DMS79 (cell line): ENCODE measurements at places on chromosomes 13 and 19.
A peak's percentile ranks its signal among the peaks of the same experiment; 100 is the strongest.

GRCh38 chr13:46562152-46562551, 9.2 kb downstream of the LRCH1 start:
- DNase-seq = no peak

- DNase-seq = no peak
These were observed 10.2 kb downstream of the LRP3 start for GRCh38 chr19:33204136-33204973.

GRCh38 chr13:50593207-50593606, 250.3 kb downstream of the DLEU7 start:
- DNase-seq = no peak

GRCh38 chr19:47020132-47020805, 632 bp downstream of the NPAS1 start:
- no peak for DNase-seq

DNA sequence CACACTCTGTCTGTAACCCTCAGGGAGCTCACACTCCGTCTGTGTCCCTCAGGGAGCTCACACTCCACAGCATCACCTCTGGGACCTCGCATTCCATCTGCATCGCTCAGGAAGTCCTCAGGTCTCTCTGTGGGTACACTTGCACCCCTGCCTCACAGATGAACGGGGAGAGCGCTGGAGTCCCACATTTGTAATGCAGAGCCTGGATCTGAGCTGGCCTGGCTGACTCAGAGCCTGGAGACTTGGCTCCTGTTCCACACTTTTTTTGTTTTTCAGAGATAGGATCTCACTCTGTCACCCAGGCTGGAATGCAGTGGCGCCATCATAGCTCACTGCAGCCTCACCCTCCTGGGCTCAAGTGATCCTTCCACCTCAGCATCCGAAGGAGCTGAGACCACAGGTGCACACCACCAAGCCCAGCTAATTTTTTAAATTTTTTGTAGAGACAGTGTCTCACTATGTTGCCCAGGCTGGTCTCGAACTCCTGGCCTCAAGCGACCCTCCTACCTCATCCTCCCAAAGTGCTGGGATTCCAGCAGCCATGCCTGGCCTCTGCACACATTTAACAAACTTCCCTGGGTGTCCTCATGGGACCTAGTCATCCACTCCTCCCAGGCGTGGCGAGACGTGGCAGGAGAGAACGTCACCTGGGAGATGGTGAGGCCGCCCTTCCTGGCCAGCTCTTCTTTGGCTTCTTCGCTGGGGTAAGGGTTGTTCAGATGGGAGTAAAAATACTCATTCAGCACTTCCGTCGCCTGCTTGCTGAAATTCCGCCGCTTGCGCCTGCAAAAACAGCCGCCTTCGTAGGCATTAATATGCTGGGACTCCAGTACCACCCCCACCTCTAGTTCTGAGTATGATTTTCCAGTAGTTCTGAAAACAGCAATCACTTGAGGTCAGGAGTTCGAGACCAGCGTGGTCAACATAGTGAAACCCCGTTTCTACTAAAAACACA, 31.0 kb downstream of the CILP2 start:
- no peak for DNase-seq

- peak; percentile 91 for DNase-seq
These were observed at the start of gene ZNF229 for GRCh38 chr19:44447916-44448674. Gene ZNF229, minus strand, starts transcription at chr19:44448472. Its CDS starts 5,625 bp downstream, at chr19:44442847.

DNA sequence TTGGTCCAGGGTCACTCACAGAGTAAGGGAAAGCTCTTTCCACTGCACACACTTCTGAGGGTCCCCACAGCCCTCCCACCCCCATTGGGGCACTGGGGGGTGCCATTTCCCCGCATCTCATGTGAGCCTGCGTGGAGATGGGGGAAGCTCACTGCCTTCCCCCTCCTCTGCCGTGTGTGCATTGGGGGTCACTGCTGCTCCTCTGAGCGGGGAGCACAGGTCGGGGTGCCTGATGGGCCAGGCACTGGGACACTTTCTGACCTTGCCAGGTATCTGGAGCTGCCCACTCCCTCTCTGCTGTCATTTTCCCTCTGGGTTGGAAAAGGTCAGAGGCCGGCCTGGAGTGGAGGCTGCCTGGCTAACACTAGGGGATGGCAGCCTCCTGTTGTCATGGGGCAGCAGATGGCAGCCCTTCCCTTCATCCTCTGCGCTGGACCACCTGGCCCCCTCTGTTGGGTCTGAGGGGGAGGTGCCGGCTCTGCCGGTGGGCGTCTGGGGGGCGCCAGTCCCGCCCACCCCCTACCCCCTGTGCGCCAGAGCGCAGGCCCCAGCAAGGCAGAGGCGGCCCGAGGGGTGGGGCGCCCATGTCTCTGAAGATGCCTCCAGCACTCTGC, 9.1 kb downstream of the SSBP4 start:
- no peak for DNase-seq

GRCh38 chr13:112457081-112457480, 80.9 kb downstream of the SPACA7 start:
- no peak for DNase-seq

DNA sequence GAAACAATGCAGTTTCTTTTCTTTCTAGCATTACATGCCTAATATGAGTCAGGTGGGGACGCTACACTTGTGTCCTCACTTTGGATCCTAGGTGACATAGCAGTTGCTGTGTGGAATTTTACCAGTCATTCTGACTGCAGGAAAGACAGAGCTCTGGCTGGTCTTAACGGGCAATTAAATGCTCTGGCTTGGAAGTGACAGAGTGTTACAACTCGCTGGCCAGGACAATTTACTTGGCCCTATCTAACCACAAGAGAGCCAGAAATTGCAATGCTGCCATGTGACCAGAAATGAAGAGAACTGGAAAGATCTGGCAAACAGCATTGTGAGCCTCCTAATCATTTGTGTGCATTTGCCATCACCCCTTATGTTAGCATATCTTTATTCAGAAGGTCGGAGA, 351.1 kb downstream of the DCT start:
- peak; percentile 42 for DNase-seq

DNA sequence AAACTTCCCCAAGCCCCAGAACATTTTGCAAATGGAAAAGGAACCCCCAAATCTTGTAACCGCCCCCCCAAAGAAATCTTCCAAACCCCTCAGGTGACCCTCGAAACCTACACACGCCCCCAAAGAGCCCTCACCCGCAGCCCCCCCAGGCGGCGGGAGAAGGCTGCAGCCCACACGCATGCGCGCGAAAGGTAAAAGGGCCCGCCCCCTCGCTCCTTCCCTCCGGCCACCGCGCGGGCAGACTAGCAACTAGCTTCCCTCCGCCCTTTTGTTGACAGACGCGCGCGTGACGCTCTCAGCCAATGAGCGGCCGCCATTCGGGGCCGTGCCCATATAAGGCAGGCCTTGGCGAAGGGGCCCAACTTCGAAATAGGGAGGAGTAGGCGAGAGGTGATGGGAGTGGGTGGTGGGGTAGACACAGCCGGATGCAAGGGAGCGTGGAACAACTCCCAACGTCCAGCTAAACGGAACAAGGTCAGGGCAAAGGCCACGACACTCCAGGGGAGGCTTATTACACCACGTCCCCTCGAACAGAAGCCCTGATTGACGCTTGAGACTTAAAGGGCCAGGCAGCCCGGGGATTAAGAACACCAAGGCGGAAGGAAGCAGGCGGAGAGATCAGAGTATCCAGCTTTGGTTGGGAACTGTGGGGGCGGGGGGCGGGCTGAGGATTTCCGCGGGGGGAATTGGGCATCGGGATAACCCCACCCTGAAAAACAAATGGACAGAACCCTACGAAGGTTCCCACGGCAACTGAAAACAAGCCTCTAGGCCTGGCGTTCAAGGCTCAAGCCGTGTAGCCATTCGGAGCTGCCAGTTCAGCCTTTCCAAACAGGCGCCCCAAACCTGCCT, 13.3 kb downstream of the FBXO46 start:
- peak; percentile 99 for DNase-seq

- DNase-seq = no peak
These were observed 201.6 kb downstream of the SLITRK5 start for GRCh38 chr13:87872813-87873212.

- DNase-seq = no peak
These were observed 34.6 kb upstream of the SLC10A2 start for GRCh38 chr13:103100830-103101229.

GRCh38 chr13:86826232-86826631, 844.9 kb upstream of the SLITRK5 start:
- no peak for DNase-seq

DNA sequence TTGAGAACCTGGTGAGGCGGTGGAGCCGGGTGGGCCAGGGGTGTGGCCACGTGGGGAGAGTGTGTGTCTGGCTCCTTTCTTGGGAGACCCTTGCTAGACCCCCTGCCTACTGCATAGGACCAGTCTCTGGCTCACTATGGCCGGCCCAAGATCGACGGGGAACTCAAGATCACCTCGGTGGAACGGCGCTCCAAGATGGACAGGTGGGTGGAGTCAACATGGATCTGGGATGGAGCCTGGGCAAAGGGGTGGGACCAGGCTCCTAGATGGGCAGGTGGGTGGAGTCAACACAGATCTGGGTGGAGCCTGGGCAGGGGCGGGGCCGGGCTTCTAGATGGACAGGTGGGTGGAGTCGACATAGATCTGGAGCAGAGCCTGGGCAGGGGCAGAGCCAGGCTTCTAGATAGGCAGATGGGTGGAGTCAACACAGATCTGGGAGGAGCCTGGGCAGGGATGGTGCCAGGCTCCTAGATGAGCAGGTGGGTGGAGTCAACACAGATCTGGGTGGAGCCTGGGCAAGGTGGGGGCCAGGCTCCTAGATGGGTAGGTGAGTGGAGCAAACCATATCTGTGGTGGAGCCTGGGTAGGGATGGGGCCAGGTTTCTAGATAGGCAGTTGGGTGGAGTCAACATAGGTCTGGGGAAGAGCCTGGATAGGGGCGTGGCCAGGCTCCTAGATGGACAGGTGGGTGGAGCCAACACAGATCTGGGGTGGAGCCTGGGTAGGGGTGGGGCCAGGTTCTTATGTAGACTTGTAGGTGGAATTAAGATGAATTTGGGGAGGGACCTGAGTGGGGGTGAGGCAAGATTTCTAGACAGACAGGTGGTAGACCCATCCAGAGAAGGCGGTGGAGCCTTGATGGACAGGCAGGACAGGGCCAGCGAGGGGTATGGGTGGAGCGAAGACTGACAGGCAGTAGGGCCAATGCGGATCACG, 56.5 kb downstream of the VAV1 start:
- DNase-seq = no peak

- no peak for DNase-seq
These were observed 26.8 kb upstream of the SLC7A10 start for GRCh38 chr19:33252418-33252962.

DNA sequence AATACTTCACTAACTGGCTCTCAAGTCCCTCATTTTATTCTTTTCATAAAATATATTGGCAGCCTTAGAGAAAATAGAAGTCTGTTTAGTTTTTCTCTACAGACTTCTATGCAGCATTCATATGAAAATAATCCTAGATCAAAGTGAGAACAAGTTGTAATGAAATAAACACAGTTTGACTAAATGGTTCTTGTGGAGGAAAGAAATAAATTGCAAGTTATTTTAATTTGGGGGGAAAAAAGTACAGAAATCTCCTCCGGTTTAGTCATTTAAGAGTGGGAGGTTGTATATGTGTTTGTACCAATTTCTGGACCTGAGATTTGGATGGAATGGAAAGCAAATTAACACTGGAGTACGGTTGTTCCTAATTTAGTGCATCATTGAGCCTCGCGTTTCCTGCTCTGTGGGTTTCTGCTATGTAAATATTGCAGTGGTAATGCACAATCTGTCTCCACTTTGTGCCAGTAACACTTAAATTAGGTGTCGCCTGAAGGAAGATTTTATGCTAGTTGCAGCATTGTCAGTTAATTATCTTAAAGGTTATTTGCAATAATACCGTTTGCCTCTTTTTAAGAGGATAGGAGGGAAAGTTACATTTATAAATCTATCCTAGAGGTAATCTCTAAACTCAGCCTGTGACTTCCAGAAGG, 100.2 kb downstream of the ZIC5 start:
- peak; percentile 47 for DNase-seq

- peak; percentile 51 for DNase-seq
These were observed 459 bp downstream of the MIDN start for GRCh38 chr19:1248786-1249297.

DNA sequence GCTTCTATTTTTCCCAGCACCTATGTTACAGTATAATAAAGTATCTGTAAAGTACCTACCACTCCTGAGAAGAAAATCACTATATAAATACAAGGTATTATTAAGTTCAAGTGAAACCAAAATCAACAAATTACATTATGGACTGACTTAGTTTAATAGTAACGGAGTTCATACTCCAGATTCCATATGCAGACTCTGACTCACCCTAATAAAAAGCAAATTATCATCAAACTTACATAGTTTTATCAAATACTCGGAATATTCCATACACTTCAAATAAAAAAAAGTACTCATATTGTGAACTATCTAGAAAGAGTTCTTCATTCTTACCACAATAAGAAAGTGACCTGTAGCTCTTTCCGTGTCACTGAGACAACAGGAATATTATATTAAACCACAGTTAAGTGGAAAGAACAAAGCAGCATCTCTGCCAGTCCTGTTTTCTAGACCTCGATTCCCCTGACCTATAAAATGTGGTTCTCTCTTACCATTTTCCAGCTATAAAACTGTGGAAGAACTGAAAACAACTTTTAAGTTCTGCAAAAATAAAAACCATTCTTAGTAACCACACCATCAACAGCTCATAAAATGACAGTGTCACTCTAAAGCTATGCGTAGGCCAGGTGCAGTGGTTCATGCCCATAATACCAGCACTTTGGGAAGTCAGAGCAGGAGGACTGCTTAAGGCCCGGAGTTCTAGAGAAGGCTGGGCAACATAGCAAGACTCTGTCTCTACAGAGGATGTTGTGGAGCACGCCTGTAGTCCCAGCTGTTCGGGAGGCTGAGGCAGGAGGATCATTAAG, 42.6 kb downstream of the USP12 start:
- no peak for DNase-seq

GRCh38 chr19:38031423-38031770, 124.4 kb downstream of the SIPA1L3 start:
- no peak for DNase-seq

DNA sequence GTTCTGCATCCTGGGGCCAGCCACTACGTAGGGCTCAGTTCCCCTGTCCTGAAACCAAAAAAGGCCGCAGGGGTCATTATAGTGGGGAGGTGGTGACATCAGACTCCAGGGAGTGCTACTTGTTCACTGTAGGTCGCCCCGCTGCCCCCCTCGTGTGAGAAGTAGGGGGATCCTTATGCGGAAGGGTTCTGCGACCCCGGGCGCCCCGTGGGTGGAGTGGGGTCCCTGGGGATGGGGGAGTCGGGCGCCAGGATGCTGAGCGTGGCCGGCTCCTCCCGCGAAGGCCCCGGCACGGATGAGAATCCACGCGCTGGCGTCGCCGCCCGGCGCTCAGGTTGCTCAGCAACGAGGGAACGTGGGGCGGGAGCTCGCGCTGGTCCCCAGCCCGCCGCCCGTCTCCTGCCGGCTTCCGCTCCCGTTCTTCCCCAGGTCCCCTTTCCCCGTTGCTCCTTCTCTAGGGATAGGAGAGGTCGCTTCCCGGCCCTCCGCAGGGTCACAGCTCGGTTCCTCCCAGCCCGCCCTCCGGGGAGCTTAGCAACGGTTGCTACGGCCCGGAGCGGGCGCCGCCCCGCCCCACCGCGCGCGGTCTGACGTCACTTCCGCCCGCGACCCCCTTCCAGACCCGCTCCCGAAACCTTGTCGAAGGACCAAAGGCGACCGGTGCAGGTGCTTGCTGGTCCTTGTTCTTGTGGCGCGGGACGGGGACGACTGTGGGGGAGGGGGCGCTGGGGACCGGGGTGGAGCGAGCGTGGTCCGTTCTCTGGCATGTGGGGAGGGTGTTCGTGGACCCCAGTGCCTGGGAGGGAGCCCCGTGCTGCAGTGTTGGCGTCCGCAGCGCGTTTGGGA, at the start of gene NAT14:
Gene NAT14, plus strand, starts transcription at position 596 of the 846 bp plus-strand sequence. CDS start 521 bp downstream, outside the sequence.
- peak; percentile 35 for DNase-seq
